Spleen (tissue), 13 donors: ENCODE measurements at places on chromosomes 12 and 14.

DNA sequence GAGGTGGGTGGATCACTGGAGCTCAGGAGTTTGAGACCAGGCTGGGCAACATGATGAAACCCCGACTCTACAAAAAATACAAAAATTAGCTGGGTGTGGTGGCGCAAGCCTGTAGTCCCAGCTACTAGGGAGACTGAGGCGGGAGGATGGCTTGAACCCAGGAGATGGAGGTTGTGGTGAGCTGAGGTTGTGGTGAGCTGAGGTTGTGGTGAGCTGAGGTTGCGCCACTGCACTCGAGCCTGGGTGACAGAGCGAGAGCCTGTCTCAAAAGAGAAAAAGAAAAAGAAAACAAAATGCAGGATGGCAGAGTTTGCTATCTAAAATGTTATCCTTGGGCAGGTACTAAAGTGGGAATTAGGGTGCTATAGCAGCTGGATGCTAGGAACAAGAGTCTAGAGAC, 10.8 kb upstream of the GPRC5A start:
- DNase-seq: no peak

DNA sequence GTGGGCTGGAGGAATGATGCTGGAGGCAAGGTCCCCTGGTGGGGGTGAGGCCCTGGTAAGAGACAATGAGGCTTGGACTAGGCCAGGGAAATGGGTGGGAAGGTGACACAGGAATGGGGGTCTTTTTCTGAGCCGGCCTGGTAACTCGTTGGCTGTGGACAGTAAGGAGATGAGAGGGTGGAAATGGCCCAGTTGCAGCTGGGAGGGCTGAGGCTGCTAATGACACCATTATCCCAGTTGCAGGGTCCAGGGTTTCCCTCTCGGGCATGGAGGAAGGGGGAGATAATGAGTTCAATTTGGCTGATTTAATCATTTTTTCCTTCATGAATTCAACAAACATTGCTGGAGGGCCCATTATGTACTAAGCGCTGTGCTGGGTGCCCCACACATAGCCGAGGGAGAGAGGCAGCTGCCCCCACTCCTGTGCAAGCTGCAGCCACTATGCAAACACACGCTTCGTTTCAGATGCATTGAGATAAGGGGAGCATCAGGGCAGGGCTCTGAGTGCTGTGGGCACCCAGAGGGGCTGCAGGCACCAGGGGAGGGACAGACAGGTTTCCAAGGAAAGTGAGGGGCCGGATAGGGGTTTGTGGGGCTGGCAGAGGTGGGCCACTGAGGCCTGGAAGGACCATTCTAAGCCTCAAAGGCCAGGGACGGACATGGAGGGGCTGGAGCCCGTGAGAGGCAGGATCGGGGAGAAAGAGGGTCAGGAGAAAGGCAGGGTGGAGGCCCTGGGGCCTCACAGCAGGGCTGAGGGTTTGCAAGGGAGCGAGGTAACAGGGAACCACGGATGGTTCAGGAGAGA, 43.2 kb upstream of the MEG3 start:
- peak; percentile 47 for DNase-seq

DNA sequence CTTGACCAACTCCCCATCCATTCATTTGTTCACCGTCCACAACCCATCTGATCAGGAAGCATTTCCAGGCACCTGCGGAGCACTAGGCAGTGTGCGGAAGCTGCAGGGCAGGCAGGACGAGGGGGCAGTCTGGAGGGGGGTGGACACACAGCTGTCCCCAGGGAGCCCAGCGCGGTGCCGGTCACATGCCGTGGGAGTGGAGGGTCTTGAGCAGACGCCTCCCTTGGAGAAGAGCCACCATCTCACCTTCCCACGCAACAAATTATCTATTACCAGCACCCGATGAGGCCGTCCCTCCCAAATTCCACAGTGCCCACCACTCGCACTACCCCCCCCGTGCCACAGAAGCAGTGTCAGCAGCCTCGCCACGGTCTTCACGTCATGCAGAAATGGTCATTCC, 10.8 kb downstream of the DLK1 start:
- peak; percentile 62 for DNase-seq

DNA sequence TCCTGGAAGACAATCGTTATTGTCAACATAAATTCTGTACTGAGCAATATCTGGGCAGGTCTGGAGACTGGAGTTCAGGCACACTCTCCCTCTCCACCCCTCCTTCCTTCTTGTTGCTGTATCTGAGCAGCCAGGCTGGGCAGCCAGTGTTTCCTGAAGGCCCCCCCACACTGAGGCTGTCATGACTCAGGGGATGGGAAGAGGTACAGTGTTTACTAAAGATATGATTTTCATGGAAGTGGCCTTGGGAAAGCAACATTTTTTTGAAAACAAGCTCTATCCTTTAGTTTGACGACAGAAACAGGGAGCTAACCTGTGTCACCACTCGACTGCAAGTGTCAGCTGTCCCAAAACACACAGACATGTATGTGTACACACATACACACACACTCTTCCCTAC, 1485.4 kb upstream of the TMEM132C start:
- no peak for DNase-seq
